Femur (tissue), 1 donor: ENCODE measurements at places on chromosomes 3 and 15.

DNA sequence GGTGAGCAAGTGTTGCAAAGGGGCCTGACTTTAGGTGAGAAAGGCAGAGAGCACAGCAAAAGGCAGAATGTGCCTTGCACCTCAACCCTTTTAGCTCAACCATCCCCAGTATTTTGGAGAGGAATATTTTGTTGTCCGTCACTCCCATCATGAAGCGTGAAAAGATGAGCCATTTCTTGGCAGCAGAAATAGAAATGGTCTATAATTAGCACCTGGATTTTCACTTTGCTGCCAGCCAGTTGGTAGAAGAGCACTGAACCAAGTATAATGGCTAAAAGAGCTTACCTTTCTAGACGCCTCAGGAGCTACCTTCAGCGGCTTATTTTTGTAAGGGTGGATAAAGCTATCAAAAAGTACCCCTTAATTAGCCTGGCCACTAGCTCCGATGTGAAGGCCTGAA lies 406.7 kb downstream of the OCA2 start:
- no peak for DNase-seq

- DNase-seq, result no peak
Measured at GRCh38 chr3:117549716-117550115, 840.1 kb downstream of the TUSC7 start.

DNA sequence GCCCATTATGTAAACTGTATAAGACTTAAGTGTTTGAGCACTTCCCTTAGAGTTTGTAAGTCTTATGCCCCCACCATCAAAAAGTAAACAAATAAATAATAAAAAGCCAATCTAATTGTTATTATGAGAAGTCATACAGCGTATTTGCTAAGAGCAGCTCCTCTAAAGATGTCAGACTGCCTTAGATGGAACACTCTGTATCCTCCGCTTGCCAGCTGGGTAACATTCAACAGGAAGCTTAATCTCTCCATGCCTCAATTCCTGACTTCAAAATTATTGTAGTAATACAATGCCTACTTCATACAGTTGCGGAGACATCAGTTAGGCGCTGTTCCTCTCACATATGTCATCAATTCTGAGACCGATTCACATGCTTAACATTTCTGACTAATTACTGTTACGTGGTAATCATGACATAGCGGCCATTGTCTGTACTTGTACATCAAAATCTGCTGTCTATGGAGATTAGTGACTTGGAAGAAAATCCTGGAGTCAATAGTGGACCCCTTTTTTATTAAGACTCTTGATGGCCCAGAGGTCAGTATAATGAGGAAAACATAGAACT lies 417.7 kb downstream of the LPP start:
- no peak for DNase-seq

DNA sequence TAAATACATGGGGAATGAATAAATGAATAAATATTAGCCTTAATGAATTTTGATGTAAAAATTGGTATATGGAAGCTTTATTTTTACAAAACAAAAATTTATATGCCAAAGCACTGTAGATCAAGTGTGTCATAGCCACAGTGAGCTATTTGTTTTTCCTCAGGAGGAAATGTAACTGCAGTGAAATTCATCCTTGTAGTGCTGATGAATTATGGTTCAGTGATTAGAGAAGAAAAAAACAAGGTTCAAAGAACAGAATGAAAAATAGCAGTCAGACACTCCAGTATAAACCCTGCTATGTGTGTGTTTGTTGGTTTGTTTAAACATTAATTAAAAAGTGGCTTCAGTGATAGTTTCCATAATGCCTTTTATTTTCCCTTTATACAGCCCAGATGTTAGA lies 228.0 kb upstream of the GPR149 start:
- DNase-seq, result no peak

DNA sequence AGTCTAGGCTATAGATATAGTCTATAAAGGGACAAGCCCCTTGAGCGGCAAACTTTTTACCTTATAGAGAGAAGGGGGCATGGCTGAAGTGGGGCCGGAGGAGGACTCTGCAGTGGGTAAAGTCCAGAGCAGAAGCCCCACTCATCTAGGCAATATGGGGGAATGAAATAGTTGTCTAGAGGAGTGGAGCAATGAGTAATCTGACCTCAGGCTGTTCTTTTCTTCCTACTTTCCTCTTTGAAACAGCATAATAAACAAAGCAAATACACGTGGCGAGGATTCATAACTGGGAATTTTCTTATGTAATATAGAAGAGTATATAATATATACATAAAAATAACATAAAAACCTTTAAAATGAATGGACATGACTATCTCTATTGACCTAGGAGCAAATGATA lies 546.4 kb upstream of the ZNF385D start:
- DNase-seq, result no peak

DNA sequence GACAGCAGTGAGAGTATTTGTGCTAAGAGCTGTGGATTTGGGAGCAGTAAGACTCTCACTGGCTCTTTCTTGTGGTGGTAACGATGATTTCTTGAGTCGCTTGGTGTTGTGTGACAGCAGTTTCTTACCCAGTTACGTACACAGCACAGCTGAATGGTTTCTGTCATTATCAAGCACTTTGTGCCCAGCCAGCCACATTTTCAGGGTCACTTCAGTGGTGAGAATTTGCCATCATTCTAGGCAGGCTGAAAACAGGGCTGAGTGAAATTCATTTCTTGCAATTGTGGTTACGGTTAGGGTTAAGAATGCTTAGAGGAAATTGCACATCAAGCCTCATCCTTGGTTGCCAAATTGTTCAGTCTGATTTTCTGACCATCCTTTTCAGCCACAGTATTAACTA lies 130.1 kb downstream of the RYR3 start:
- DNase-seq, result no peak

DNA sequence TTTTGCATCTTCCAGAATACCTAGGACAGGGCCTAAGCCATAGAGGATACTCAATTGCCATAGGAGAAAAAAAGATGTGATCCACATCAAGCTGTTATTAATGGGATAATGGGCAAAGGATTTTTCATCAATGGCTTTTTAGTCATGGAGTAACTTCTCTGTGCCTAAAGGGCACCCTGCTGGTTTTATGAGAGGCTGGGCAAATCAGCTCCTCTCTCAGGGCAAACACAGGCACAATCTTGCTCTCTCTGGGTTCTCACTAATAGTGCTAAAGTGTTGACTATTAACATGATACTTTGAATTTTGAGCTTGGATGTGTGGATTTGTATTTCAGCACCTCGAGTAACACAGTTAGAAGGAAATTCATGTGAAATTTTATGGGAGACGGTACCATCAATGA lies 67.6 kb downstream of the GHSR start:
- no peak for DNase-seq
